ENCODE measurements at places on chromosomes 1 and 21. TPM values are rescaled to one million over a fixed set of nuclear protein-coding genes. Genes with fewer than 3 reads are reported as not detected.

TAS1R1 gene
- not detected for total RNA-seq

ATP1A4 gene
- not detected for total RNA-seq

- no peak for DNase-seq
- H3K27ac ChIP-seq: no peak overlapping the region
- H3K4me3 ChIP-seq: no peak overlapping the region
- no peaks in the 10 kb centered on the region for H3K27me3 ChIP-seq
Observed at GRCh38 chr1:99681583-99681982, 35.7 kb downstream of the PALMD start.

DNA sequence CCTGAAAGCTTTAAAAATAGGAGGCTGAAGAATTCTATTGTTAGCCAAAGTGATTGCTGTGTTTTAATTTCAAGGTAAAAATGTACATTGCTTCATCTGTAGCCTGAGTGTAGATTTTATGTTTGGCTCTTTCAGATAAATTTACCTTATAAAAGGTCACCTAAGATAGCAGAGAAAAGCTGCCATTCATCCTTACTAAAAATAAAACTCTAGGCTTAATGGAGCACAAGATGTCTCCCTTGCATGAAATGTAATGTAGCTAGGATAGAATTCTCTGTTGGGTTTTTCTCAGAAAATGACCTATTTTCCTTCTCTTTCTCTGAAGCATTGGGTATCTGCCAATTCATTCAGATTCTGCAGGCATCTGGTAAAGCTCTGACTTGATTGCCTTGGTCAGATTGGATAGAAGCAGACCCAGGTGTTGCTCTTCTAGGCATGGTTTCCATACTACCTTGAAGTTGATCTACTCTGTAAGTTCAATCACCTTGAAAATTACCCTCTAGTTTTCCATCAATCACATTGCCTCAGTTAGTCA, 176.6 kb upstream of the GORAB start:
- no peak overlapping the region for H3K27ac ChIP-seq
- no peak overlapping the region for H3K4me3 ChIP-seq
- H3K27me3 ChIP-seq: no peaks in the 10 kb centered on the region

- no peak for DNase-seq
- H3K4me1 ChIP-seq: no peaks in the 10 kb centered on the region
- H3K36me3 ChIP-seq: no peaks in the 10 kb centered on the region
- H3K27ac ChIP-seq: no peak overlapping the region
- no peak overlapping the region for H3K4me3 ChIP-seq
Observed at GRCh38 chr1:182368358-182368757, 23.2 kb downstream of the GLUL start.

- H3K4me1 ChIP-seq: no peaks in the 10 kb centered on the region
- H3K36me3 ChIP-seq: no peaks in the 10 kb centered on the region
- no peak overlapping the region for H3K4me3 ChIP-seq
- no peaks in the 10 kb centered on the region for H3K27me3 ChIP-seq
Observed at GRCh38 chr1:42576935-42577334, 81.3 kb upstream of the PPIH start.

- no peak overlapping the region for H3K27ac ChIP-seq
- H3K4me1 ChIP-seq: peaks cover 44% of the 10 kb centered on the region
- DNase-seq: no peak
Observed at GRCh38 chr1:203660931-203661484, 34.4 kb downstream of the ATP2B4 start.

DNA sequence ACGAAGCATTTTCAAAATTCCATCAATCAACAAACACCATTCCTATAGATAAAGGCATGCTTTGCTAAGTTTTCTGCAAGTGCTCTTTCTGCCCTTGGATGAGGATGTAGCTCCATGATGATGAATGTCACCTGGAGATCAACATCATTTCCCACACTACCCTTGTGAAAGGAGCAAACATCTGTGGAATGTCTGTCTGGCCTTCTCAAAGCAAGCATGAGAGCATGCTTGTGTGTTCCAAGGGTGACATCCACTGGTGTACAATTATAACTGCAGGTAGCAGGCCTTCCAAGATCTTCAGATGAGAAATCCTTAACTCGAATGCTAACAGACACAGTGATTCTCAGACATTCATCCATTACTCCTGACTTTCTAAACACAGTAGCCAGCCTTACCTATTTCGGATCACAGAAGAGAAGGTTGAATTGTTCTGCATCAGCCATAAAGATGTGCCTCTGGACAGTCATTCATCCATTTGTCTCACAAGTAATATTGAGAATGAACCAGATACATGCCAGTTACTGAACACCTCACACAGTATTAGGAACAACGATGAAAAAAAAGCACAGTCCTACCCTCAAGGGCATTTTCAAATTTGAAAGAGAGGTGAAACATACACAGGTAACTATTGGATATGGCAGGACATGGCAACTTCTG, 162.4 kb downstream of the TPR start:
- no peak overlapping the region for H3K27ac ChIP-seq
- DNase-seq: no peak
- no peak overlapping the region for H3K4me3 ChIP-seq
- H3K27me3 ChIP-seq: no peaks in the 10 kb centered on the region

DNA sequence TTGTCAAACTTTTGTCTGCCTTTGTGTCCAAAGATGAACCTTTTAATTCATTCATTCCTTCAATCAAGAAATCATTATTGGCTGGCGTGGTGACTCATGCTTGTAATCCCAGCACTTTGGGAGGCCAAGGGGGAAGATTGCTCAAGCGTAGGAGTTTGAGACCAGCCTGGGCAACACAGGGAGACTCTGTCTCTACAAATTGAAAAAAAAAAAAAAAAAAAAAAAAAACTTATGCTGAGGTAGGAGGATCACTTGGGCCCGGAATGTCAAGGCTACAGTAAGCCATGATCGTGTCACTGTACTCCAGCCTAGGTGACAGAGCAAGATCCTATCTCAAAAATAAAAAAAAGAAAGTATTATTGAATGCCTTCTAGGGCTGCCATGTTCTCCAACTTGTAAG, 51.3 kb upstream of the CXADR start:
- no peak for DNase-seq
- H3K4me3 ChIP-seq: no peak overlapping the region
- peaks cover 10% of the 10 kb centered on the region for H3K4me1 ChIP-seq
- H3K36me3 ChIP-seq: no peaks in the 10 kb centered on the region

DNA sequence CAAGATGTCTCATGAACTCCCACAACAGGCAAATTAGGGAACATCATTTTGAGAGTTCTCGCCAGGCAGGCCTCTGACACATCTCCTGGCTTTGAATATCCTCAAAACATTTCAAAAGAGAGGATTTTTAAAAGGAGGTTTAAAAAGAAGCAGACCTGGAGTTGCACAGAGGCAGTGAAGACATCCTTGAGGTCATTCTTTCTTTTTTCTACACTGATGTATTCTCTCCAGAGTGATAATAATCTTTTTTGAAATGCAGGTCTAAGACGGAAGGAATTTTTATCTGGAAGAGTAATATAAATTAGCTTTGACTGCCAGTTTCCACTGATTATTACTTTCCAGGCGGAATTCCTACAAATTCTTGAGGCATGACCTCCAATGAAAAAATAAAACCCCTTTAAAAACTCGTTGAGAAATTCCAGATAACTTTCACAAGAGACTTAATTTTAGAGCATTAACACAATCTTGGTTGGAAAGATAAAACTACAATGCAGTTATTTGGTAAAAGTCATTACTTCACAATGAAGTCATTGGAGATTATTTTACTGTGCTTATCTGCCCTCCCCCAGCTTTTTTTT, 125.0 kb downstream of the LYPLAL1 start:
- H3K36me3 ChIP-seq: no peaks in the 10 kb centered on the region
- H3K27me3 ChIP-seq: no peaks in the 10 kb centered on the region
- H3K27ac ChIP-seq: peak overlapping the region; percentile 47
- no peak for DNase-seq
- no peaks in the 10 kb centered on the region for H3K4me1 ChIP-seq

All from suprapubic skin (tissue), 4 donors.